ENCODE measurements at places on chromosomes 16 and 17. TPM values are rescaled to one million over a fixed set of nuclear protein-coding genes. Genes with fewer than 3 reads are reported as not detected.

The IL34 gene
- 5.8 TPM for total RNA-seq

DNA sequence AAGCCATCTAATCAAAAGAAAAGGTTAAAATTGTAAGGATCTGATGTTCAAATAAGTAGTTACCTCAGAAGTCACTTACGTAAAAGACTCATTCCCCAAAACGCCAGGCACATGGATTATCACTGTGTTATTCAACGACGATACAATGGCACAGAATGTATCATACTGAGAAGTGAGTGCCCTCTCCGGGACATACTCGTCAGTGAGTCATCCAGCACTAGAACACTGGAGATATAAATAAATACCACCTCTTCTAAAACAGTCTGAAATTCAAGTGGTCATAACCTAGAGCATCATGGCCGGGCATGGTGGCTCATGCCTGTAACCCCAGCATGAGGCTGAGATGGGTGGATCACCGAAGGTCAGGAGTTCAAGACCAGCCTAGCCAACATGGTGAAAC, 24.9 kb downstream of the USP31 start:
- DNase-seq: no peak
- H3K27me3 ChIP-seq: no peaks in the 10 kb centered on the region
- peaks cover 8% of the 10 kb centered on the region for H3K4me1 ChIP-seq
- H3K36me3 ChIP-seq: no peaks in the 10 kb centered on the region
- H3K4me3 ChIP-seq: no peak overlapping the region
- no peak overlapping the region for H3K27ac ChIP-seq

The TEX19 gene
- total RNA-seq: 0.21 TPM

DNA sequence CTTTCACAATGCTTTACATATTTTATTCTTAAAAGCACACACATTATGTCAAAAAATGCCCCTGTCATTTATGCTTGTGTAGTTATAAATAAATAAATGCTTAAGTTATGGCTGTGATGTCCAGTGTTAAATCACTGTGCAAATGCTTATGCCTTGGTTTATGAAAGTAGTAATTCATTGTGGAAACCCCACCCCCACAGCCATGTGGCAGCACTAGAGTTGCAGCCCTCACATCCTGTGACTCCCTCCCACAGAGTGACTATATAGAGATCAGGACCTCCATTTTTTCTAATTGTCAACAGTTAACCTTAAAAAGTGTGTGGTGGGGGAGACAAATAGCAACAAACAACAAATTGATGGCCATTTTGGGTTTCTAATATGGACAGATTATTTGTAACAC, 2.4 kb downstream of the SKAP1 start:
- H3K36me3 ChIP-seq: no peaks in the 10 kb centered on the region
- DNase-seq: no peak
- H3K4me1 ChIP-seq: no peaks in the 10 kb centered on the region
- 0 out of 2 replicates have a peak, but pooled peaks cover 4% of the 10 kb centered on the region for H3K27me3 ChIP-seq
- no peak overlapping the region for H3K4me3 ChIP-seq

- H3K4me1 ChIP-seq: peaks cover 17% of the 10 kb centered on the region
- no peaks in the 10 kb centered on the region for H3K36me3 ChIP-seq
- H3K4me3 ChIP-seq: no peak overlapping the region
- peak overlapping the region; percentile 66 for H3K27ac ChIP-seq
- peak; percentile 42 for DNase-seq
Measured at GRCh38 chr17:794876-795275, 12.7 kb downstream of the MRM3 start.

DNA sequence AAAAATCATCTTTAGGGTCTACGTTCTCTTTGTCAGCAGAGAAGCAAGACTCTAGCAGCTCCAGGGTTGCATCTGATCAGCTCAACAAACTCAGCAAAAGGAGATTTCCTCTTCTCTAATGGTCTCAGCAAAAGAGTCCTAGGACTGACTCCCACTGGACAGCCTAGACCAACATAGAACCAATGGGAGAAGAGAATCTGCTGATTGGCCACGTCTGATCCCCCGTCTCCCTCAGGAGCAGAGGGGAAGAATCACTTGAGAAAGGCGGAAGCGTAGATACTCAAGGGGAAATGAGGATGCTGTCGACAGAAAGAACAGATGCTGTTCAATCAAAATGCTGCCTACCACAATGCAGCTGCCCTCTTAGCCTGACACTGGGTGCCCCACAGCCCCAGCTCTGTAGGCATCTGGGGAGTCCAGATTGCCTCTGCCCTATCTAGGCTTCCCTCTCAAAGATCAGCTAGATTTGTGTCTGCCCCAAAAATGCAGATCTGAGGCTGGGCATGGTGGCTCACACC, 31.5 kb upstream of the EMP2 start:
- H3K4me1 ChIP-seq: no peaks in the 10 kb centered on the region
- H3K27me3 ChIP-seq: no peaks in the 10 kb centered on the region
- no peaks in the 10 kb centered on the region for H3K36me3 ChIP-seq
- no peak overlapping the region for H3K4me3 ChIP-seq

GRCh38 chr16:4328046-4328781, 12.3 kb downstream of the GLIS2 start:
- H3K27me3 ChIP-seq: no peaks in the 10 kb centered on the region
- DNase-seq: no peak
- H3K27ac ChIP-seq: peak overlapping the region; percentile 79
- peak overlapping the region; percentile 34 for H3K4me3 ChIP-seq

DNA sequence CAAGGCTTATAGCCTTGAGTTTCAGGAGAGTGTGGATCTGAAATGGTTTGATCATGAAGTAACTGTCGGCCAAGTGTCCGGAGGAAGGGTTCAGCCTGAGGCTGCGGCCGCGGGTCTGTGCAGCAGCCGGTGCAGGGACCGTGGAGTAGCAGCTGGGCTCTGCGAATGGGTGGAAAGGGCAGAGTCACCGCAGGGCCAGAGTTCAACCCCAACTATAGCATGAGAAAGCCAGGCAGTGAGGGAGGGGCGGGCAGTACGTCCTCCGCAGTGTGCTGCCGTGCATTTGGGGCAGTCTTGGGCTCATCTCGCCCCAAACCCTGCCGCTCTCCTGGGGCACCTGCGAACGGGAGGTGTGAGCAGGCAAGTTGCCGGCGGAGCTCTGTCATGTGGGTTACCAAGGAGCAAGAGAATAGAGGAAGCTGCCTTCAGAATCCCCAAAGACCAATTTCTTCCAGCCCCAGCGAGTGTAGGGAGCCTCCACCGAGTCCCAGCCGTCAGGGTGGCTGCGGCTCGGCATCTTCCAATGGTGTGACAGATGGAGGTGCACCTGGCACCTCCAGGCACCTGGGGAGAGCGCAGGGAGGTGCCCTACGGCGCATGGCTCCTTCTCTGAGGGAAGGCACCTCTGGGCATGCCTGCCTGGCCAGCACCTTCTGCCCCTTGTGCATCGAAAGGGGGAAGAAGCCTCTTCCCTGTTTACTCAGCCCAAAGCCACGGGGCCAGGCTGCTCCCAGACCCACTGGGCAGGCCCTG, 87.3 kb downstream of the RPA1 start:
- DNase-seq: no peak
- no peaks in the 10 kb centered on the region for H3K4me1 ChIP-seq
- H3K36me3 ChIP-seq: no peaks in the 10 kb centered on the region
- no peak overlapping the region for H3K4me3 ChIP-seq

The HAP1 gene
- total RNA-seq: 11.6 TPM

DNA sequence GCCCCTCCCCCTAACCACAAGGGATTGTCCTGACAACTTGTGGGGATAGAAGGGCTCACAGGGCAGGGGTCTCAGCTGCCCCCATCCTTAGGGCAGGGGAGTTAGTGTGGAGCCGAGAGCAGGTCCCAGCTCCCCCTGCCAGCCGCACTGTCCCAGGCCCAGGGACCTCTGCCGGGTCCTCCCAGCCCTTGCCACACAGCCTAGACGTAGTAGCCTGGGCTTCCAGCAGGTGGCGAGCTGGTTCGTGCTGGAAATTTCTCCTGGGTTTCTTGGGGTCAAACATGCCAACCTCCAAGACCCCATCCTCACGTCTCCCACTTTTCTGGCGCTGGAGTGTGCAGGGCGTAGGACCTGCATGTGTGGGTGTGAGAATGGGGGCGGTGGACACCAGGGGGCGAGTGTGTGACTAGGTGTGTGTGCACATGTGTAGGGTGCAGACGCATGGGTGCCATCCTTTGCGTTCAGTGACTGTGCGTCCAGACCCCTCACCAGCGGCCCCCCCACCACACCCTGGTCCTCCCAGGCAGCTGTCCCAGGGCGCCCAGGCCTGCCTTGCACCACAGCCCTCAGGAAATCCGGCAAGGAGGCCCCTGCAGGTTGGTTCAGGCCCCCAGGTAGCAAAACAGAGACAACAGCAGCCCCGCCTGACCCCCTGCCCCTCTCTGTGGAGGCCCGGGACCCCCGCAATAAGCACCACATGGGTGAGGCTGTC, 29.5 kb downstream of the SBK1 start:
- no peaks in the 10 kb centered on the region for H3K36me3 ChIP-seq
- DNase-seq: no peak
- H3K4me1 ChIP-seq: peaks cover 5% of the 10 kb centered on the region

DNA sequence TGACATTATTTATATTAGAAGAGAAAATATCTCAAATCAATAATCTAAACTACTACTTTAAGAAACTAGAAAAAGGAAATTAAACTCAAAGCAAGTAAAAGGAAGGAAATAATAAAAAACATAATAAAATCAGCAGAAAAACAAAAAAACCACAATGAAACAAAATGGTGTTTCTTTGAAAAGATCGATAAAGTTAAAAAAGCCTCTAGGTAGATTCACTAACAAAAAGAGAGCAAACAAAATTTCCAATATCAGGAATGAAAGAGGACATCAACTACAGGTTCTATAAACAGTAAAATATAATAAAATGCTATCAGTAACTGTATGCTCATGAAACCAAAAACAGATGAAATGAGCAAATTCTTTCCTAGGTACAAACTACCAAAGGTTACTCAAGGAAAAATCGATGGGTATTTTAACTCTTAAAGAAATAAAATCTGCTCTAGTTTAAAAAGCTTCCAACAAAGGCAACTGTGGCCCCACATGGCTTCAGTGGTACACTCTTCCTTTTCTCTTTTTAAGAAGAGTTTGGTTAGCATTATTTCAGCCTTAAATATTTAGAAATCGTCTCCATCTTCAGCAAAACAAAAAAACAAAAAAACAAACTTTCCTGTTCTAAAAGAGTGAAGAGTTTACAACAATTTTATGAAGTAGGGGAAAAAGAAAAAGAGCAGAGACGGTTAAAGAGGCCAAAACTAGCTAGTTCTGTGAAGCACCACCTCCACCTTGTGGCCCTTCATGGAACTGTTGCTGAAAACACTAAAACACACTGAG, 102.2 kb downstream of the TRIM37 start:
- DNase-seq: peak; percentile 50
- H3K4me1 ChIP-seq: no peaks in the 10 kb centered on the region
- peaks cover 3% of the 10 kb centered on the region for H3K36me3 ChIP-seq
- no peak overlapping the region for H3K4me3 ChIP-seq
- H3K27me3 ChIP-seq: no peaks in the 10 kb centered on the region

The VMO1 gene
- 0.49 TPM for total RNA-seq

GRCh38 chr17:1918346-1919162, 88.7 kb downstream of the RPA1 start:
- no peaks in the 10 kb centered on the region for H3K4me1 ChIP-seq
- H3K36me3 ChIP-seq: no peaks in the 10 kb centered on the region
- no peak overlapping the region for H3K4me3 ChIP-seq

GRCh38 chr16:69328854-69329316, 1.5 kb downstream of the PDF start:
- peak overlapping the region; percentile 71 for H3K4me3 ChIP-seq
- peak overlapping the region; percentile 79 for H3K27ac ChIP-seq
- H3K36me3 ChIP-seq: no peaks in the 10 kb centered on the region
- H3K27me3 ChIP-seq: no peaks in the 10 kb centered on the region
- peaks cover 22% of the 10 kb centered on the region for H3K4me1 ChIP-seq

GRCh38 chr17:83155128-83156121, 76.0 kb downstream of the METRNL start:
- no peak overlapping the region for H3K4me3 ChIP-seq
- no peaks in the 10 kb centered on the region for H3K36me3 ChIP-seq
- peaks cover 12% of the 10 kb centered on the region for H3K4me1 ChIP-seq
- DNase-seq: no peak

DNA sequence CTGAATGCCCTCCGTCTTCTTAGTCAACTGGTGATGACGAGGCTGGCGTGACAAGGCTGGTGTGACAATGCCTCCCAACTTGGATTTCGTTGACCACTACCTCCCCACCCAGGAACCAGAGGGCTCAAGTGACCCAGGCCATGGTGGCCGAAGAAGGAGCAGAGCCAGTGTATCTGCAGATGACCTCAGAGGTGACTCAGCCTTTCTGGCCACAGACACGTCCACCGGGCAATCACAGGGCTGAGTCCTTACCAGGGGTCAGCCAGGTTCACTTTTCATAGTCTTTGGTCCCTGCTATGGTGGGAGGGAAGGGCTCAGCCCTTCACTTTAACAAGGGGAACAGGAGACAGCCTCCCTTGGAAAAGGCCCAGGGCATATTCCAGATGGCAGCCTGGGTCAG, 116.3 kb downstream of the MAF start:
- no peaks in the 10 kb centered on the region for H3K36me3 ChIP-seq
- no peak overlapping the region for H3K27ac ChIP-seq
- H3K4me1 ChIP-seq: no peaks in the 10 kb centered on the region

The CACNA1H gene
- 31.1 TPM for total RNA-seq

The MRM1 gene
- total RNA-seq: 7.8 TPM

The CX3CL1 gene
- 21.8 TPM for total RNA-seq

DNA sequence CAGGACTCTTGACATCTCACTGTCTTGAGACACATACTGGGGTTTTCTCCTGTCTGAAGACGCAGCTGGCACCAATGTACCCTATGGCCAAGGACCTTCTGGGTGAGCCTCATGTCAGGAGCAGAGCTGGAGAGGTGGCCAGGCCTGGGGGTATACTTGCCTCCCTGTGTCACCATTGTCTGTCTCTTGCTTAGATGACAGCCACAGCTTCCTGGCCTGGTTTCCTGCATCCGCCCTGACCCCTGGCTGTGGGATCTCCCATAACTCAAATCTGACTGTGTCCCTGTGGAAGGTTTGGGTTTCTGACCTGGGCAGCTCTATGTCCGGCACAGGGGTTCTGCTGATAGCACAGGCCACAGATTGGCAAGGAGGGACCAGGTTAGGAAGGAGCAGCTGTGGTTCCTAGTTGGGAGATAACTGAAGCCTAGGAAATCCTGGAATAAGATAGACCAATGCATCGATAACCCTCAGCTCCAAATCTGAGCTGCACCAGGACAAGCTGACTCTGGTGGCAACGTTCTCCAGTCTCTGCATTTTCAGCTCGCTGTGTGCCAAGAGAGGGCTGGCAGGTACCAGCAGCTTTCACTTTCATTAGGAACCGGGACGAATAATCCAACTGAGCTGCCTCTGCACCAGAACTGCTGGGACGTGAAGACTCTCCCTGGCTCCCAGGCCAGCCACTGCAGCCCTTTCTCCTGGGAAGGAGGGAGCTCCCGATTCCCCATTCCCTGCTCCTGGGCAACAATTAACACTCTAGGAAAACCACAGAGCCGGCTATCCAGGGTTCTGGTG, 5.0 kb downstream of the DEXI start:
- DNase-seq: no peak
- H3K4me1 ChIP-seq: peaks cover 21% of the 10 kb centered on the region
- no peak overlapping the region for H3K27ac ChIP-seq
- H3K36me3 ChIP-seq: no peaks in the 10 kb centered on the region
- no peaks in the 10 kb centered on the region for H3K27me3 ChIP-seq
- H3K4me3 ChIP-seq: no peak overlapping the region

The PRSS36 gene
- 0.23 TPM for total RNA-seq
